ENCODE measurements at places on chromosomes 3 and 15.

DNA sequence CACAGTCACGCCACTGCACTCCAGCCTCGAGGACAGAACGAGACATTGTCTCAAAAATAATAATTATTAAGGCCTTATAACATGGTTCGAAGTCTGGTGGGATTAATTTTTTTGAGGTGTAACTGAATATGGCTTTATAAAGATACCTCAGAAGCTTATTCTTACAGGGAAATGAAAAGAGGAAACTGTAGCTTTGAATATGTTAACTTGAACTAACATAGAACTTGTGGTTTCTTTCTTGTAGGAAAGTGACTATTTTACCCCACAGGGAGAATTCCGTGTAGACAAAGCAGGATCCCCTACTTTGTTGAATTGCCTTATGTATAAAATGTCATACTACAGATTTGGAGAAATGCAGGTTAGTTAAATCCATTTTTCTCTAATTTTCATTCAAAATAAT, 96.3 kb downstream of the STT3B start:
- DNase-seq, result no peak

GRCh38 chr3:41117398-41117870, 81.9 kb upstream of the CTNNB1 start:
- peak; percentile 90 for DNase-seq

DNA sequence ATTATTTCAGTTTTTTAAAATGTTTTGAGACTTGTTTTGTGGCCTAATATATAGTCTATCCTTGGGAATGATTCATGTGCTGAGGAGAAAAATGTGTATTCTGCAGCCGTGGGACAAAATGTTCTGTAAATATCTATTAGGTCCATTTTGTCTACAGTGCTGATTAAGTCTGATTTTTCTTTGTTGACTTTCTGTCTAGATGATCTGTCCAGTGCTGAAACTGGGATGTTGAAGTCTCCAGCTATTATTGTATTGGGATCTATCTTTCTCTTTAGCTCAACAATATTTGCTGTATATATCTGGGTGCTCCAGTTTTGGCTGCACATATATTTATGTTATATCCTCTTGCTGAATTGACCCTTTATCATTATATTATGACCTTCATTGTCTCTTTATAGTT, 85.2 kb downstream of the UBE2E2 start:
- DNase-seq, result no peak

- DNase-seq, result no peak
These were observed 174.9 kb downstream of the SCAPER start for GRCh38 chr15:76730262-76730661.

- DNase-seq, result no peak
These were observed 95.2 kb downstream of the SEMA6D start for GRCh38 chr15:47812470-47812999.

DNA sequence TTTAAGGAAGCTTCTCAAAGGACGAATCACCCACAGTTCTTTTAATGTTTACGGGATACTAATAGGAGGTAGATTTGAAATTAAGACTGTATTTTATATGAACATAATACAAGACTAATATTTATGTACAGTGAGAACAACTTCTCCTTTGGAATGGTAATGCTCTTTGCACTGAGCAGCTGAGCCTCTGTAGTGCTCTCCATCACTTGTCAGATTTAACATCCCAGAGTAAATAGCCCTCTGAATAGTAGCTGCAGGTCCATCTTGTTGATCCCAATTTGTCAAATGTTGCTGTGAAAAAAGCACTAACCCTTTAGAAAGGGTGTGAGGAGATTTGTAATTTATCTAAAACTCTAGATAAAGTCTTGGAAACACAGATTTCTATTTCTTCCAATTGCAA, 351.4 kb upstream of the KCNMB2 start:
- DNase-seq, result no peak

GRCh38 chr3:116153174-116153573, 292.1 kb downstream of the LSAMP start:
- DNase-seq, result no peak

DNA sequence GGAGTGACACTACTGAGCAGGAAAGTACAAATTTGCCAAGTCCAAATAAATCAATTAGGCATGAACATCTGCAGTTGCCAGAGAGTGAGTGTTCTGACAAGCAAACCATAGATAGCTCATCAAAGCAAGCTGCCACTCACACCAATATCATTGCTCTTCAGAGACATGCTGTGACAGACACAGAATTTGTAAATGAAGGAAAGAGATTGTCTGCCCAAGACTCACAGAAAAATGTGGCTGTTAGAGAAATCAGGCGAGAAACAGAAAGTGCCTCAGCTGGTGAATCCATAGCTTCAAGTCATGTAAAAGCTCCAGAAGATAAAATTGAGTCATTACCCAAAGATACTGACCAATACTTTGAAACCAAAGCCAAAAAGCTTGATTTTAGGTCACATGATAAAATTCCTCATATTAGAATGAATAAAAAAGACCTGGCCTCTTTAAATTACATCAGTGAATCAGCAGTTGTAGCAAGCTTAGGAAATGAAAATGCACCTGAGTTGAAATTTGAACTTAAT, 50.8 kb downstream of the CRYBG3 start:
- DNase-seq, result no peak

All from stimulated activated naive CD4-positive, alpha-beta T cell (primary cell).